Choroid plexus epithelial cell (primary cell): ENCODE measurements at places on chromosomes 6 and 20.
A peak's percentile ranks its signal among the peaks of the same experiment; 100 is the strongest.

DNA sequence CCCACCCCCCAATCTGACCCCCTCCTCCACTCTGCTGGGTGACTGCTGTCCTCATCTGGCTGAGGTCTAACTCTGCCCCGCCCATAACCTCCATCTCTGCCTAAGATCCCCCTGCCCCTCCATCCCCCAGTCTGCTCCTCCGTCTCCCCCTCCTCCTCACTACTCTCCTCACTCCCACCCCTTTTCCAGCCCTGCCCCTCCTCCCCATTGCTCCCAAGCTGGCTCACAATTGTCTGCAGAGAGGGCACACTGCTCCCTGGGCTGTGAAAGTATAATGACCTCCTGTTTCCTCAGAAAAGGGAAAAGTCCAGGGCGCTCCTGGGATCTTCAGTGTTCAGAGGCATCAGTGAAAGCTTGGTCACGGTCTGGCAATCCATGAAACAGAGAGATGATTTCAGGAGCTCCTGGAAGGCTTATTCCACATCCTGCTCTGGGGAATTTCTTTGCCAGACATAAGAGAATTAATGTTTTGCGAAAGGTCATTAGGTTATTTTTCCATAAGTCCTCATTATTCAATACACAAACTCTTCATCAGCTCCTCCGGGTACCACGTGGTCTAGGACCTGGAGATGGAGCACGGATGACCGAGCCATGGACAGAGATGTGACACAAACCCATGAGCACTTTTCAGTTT, 21.5 kb downstream of the CST5 start:
- DNase-seq, result no peak

DNA sequence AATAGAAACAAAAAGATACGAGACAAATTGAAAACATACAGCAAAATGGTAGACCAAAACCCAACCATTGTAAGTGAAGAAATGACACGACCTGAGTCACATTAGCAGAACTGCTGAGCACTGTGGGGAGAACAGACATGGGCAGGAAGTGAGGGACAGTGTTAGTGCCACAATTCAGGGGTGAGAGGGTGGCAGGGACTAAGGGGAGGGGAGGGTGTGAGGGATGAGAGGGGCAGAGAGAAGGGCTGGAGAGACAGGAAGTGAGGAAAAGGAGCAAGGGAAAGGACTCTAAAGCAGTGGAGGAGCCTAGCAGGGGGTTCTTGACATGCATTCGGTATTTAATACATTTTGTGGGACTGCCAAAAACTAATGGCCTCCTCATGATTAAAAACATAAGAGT, 45.0 kb upstream of the TRIM26 start:
- no peak for DNase-seq

GRCh38 chr20:57316795-57317201, 12.8 kb upstream of the SPO11 start:
- DNase-seq, result no peak

DNA sequence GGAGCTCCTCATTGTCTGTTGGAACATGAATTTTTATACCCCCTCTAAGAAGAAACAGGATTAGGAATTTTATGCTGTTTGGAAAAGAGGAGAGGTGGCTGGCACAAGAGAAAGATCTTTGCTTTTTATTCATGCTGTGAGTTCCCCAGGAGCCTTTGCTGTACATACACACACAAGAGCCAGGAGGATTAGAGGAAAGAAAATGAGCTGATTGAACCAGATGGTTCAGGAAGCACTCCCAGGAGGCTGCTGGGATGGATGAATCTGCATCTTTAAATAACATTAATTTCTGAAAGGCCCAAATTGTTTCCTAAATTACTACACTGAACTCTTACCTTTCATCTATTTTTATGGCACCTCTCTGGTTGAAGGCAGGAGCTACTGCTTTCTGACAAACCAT, 20.1 kb upstream of the TCP11 start:
- DNase-seq, result no peak

DNA sequence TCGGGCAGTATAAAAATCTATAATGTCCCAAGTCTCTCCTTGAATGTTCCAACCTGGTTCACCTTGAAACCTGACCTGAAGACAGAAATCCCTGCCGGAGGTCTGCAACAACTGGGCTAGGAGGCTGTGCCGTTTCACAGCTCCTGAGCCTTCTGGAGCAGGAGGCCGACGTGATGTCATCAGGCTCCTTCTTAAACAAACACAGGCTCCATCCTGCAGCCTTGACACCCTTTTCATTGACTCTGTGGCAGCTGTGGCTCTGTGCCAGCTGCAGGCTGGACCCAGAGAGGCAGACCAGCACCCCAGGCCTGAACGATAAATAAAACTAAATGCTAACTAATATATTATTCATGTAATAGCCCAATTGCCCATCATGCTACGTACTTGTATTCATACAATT, 483.9 kb downstream of the CD83 start:
- DNase-seq, result no peak

DNA sequence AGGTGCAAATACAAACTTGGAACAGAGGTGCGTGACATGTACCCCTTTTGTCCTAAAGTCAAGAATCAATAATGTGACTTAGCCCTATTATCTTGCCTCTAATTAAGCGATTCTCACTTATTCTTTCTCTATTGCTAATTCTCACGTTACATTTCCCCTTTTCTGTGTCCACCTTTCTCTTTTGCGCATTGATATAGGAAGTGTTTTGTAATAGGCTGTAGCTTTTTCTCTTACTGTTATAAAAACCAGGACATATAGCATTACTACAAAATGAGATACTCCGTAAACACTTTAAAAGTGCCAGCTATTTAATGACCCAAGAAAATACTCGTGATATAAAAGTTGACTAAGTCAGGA, 669 bp upstream of the TMEM30A start:
- no peak for DNase-seq

- peak; percentile 61 for DNase-seq
Observed at GRCh38 chr6:141252828-141253608, 879.7 kb upstream of the GJE1 start.
